ENCODE measurements at places on chromosomes 12 and 14.

DNA sequence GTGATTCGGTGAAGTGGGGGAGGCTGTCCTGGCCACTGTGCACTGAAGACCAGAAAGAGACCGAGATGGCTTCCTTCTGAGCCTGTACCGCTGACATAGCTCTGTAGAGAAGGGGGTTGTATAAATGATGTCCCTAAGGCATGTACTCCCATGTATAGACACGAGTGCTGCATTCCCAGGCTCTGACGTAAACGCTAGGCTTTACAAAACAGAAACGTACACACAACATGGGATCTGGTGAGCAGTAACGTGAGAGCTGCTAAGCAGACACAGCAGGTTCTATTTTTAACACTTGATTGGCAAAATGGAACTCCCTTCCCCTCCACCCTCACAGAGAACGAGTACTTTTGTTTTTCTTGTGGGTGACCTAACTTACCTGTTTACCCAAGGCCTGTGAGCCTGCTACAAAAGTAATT is 35.9 kb downstream of the ACADS start:
- DNase-seq: no peak

GRCh38 chr14:70972107-70972976 is 65.1 kb downstream of the PCNX1 start:
- peak; percentile 92 for DNase-seq

- peak; percentile 37 for DNase-seq
Measured at GRCh38 chr12:46197883-46198282, 71.0 kb downstream of the SLC38A1 start.

GRCh38 chr14:60738843-60739508 is 4.4 kb downstream of the MNAT1 start:
- no peak for DNase-seq

DNA sequence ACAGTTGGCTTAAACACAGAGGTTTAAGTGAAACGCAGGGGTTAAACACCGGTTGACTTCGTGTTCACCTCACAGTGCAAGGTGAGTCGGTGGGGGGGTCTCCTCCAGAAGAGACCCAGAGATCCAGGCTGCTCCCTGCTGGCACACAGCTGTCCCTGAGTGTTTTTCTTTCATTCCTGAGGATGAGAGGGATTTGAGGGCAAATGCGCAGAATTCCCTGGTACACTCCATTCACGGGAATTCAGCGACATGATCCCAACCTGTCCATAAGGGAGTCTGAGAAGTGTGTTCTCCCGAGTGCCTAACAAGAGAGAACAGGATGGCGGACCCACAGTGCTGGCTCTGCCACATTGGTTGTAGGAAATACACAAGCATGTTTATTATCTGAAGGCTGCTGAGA is 107.2 kb upstream of the ESRRB start:
- no peak for DNase-seq

- no peak for DNase-seq
Measured at GRCh38 chr12:55843431-55843830, 695 bp upstream of the MMP19 start.

DNA sequence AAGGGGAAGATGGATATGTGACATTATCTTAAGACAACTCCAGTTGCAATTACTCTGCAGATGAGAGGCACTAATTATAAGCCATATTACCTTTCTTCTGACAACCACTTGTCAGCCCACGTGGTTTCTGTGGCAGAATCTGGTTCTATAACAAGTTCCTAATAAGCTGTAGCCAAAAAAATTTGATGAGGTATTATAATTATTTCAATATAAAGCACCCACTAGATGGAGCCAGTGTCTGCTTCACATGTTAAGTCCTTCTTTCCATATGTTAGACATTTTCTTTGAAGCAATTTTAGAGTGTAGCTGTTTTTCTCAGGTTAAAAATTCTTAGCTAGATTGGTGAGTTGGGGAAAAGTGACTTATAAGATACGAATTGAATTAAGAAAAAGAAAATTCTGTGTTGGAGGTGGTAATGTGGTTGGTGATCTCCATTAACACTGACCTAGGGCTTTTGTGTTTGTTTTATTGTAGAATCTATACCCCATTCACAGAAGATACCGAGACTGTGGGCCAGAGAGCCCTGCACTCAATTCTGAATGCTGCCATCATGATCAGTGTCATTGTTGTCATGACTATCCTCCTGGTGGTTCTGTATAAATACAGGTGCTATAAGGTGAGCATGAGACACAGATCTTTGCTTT is 36.9 kb downstream of the PSEN1 start:
- DNase-seq: peak; percentile 64

DNA sequence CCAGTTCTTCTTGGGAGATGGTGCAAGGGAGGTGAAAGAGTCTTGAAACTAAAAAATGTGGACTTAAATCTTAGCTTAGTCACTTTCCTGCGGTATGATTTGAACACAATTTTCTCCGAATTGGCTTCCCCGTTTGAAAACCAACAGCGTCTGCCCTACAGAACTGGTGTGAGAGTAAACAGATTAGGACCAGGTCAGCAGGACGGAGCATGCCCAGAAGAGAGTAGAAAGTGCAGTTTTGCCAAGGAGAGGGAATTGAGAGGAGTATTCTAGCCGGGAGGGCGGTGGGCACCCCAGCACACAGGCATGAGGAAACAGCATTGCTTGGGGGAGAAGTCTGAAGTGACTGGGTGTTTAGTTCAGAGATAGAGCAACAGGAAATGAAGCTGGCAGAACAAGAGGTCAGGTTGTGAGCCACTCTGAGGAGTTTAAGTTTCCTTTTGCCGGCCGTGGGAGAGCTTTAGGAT is 927.1 kb downstream of the VRK1 start:
- peak; percentile 43 for DNase-seq

DNA sequence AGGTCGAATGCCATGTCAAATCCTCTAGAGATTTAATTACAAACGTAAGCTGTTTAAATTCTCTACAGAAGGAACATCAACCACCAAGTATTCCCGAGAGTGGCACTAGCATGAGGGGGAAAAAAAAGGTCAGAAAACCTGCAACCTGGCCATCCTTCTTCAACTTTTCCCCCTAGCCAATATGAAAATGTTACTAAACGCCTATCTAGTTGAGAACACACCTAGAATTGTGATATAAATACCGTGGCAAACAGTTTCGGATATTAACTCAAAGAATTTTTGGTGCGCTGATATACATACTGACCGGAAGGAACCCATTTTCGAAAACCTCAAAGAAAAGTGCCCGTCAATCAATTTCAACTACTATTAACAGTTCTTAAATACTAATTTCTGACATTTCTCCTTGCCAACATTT is 1.8 kb downstream of the HNRNPC start:
- no peak for DNase-seq

- DNase-seq: no peak
Measured at GRCh38 chr12:48118284-48118871, 786 bp upstream of the PFKM start.

DNA sequence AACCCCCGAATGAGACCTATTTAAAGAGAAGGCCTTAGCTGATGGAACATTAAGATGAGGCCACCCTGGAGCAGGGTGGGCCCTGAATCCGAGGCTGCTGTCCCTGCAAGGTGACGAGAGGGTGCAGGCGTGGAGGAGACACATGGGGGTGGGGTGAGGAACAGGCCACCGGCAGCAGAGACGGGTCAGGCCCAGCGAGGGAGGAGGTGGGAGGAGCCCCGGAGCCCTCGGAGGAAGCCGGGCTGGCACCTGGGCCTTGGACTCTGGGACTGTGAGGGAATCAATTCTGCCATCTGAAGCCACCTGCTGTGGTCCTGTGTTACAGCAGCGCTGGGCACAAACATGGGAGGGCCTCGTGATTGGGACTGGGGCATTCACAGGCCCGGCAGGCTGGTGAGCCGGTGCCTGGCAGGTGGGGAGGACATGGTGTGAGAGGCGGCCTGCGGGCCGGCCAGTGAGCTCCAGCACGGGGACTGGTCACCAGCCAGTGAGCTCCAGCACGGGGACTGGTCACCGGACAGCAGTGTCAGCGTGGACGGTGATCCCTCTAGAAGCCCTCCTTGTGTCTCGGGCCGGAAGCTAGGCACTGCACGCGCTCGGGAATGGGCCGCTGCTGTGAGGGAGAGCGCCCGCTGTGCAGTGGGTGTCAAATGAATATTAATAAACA is 46.7 kb downstream of the NOC4L start:
- no peak for DNase-seq

GRCh38 chr14:61752626-61753025 is 9.6 kb upstream of the SNAPC1 start:
- no peak for DNase-seq

DNA sequence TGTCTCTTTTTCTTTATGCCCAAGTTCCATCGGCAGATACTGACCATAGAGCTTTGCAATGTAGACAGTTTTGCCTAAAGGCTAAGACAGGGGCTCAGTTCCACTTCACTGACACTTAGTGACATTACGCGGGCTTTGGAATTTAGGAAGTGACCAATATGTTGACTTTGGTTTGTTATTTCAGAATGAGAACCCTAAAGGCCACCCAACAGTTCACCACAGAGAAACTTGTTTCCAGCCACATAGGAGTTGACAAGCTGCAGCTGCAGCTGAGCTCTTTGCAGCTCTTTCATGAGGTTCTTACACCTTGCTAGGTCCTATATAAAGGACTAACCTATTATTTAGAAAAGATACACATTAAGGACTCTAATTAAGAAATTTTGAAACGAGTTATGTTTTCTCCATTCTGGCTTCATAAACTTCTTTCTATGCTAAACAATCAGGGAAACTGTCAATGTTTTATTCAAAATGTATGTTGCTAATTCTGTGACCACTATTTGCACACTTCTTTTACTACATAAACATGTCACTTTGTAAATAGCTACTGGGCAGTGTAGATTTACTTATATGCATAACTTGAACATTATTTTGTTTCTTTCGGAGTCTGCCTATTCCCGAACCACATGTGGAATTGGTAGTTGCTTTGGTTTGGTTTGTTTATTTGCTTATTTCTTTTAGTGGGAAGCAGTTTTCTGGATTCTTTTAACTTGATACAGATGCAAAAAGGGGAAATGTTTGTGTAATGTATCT is 18.5 kb upstream of the KLRD1 start:
- DNase-seq: peak; percentile 72

GRCh38 chr12:8841778-8842177 is 19.4 kb downstream of the A2ML1 start:
- no peak for DNase-seq

DNA sequence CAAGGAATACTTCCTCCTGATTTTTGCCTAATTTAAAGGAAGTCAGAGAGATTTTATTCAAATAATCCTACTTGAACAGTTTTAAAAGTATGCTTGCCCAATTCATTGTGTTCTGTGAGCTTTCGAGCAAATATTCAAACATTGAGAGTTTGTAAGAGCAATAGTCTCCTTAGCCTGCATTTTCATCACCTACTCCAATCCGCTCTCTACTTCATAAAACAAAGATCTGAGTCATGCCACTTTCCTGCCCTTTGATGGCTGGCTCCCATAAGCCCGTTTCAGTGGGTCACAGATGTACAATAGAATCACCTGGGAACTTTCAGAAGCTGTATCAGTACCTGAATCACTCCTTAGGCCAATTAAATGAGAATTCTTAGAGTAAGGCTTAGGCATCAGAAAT is 319.2 kb downstream of the PDZRN4 start:
- no peak for DNase-seq
